ENCODE measurements at places on chromosomes 2 and 18.

GRCh38 chr2:134504586-134505336, 214.0 kb downstream of the TMEM163 start:
- DNase-seq, result no peak

GRCh38 chr2:19041434-19042041, 316.9 kb downstream of the OSR1 start:
- DNase-seq, result no peak

DNA sequence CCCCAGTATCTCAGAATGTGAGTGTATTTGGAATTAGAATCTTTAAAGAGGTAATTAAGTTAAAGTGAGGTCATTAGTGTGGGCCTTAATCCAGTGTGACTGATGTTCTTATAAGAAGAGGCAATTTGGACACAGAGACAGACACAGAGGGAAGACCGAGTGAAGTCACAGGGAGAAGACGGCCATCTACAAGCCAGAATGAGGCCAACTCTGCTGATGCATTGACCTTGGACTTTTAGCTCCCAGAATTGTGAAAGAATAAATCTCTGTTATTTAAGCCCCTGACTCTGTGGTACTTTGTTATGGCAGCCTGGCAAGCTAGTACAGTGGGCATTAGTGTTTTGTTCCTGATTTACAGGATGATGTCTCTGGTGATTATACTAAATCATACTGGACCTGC, 64.6 kb downstream of the LTBP1 start:
- DNase-seq, result no peak

- DNase-seq, result no peak
These were observed 95.9 kb downstream of the NEB start for GRCh38 chr2:151638191-151638933.

GRCh38 chr2:45450634-45451033, 160.4 kb downstream of the SRBD1 start:
- no peak for DNase-seq

GRCh38 chr18:36532394-36532793, 234.9 kb downstream of the FHOD3 start:
- no peak for DNase-seq

DNA sequence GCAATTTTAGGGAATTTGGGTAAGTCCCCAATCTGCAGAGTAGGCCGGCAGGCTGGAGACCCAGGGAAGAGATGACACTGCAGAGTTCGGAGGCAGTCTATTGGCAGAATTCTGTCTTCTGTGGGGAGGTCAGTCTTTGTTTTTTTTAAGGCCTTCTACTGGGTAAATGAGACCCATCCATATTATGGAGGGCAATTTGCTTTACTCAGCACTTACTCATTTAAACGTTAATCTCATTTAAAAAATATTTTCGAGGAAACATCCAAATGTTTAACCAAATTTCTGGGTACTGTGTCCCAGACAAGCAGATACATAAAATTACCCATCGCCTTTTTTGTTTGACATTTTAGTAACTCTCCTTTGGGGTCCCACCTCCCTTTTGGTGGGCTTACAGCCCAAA, 139.5 kb downstream of the IRS1 start:
- DNase-seq, result no peak

DNA sequence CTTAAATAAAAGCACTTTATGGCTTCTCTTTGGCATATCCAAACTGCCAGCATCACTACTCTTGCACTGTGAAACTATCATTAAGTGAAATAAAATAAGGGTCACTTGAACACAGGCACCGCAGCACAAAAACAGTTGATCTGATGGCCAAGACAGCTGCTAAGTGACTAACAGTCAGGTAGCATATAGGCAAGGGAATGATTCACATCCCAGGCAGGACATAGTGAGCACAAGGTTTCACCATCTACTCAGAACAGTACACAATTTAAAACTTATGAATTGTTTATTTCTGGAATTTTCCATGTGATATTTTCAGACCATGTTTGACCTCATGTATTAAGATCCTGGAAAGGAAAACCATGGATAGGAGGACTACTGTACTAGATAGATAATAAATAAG, 214.2 kb downstream of the MREG start:
- DNase-seq, result no peak

GRCh38 chr2:27275211-27276150, at the start of gene DNAJC5G:
DNAJC5G (plus strand) TSS chr2:27275433; CDS start chr2:27276729, 1,296 bp downstream.
- DNase-seq, result no peak

GRCh38 chr2:4130651-4131050, 427.3 kb downstream of the DCDC2C start:
- no peak for DNase-seq

DNA sequence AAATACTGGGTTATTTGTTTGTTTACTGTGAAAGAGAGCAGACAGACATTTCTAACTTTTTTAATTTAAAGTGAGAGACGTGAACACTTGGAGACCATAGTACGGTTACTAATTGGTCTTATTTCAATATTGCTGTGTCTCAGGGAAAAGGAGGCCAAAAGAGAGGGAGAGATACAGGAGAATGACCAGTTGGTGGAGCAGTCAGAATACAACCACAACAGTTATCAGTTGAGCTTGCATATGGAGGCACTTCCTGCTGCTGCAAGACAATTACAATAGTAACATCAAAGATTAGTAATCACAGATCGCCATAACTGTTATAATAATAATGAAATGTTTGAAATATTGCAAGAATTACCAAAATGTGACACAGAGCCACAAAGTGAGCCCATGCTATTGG, 58.2 kb downstream of the TWSG1 start:
- no peak for DNase-seq

DNA sequence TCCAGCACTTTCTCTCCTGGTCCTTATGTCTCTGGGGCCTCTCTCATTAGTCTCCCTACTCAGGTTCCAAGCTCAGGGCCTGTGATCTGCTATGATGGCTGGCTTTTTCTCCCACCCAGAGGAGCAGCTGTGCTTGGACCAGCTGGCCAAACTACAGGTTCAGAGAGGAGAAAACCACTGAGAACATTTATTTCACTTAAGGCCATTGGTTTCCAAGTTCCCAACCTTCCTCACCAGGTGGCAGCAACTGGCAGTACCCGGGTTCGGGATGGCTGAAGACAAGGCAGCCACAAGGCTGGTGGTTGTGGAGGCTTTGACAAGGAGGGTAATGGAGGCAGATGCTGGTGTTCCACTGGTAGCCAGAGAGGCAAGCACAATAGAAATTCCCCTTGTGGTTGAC, 29.9 kb upstream of the SELENOI start:
- DNase-seq, result no peak

DNA sequence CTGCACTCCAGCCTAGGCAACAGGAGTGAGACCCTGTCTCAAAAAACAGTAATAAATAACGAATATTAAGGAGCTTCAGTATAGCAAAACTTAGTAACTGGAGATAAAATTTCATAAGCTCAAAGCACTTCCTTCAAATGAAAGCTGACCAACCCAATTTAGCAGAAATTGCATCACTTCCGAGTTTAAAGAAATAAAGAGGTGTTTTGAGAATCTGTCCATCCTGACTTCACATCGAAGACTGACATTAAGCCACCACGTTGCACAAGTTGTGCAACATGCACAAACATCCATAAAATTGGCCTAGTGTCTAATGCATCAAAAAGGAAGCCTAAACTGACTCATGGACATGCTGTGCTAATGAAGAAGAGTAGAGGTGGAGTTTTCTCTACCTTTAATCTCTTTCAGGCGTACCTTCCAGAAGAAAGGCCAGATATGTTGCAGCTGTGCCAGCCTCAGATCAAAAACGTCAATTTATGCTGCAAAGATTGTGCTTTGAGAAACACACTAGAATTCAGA, 7.7 kb upstream of the DSG3 start:
- DNase-seq, result no peak

- DNase-seq, result no peak
These were observed 32.1 kb downstream of the CCDC141 start for GRCh38 chr2:179017773-179018357.

DNA sequence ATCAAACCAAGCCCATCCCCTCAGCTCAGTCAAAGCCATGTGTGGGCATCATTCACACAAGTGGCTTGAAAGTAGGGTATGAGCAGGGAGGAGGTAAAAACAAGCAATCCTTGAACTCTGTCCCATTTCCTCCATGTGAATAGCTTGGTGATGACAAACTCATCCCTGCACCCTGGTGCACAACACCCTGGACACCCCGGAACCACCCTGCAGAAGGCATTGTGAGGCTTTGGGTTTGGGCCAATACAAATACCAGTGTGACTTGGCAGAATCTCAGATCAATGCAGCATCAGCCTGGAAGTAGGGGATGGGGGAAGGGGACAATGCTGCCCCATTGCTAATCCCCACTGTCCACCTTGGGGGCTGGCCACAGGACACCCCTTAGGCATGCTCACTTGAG, 28.6 kb downstream of the TGFA start:
- no peak for DNase-seq

GRCh38 chr2:138707392-138708074, 72.7 kb downstream of the NXPH2 start:
- no peak for DNase-seq

DNA sequence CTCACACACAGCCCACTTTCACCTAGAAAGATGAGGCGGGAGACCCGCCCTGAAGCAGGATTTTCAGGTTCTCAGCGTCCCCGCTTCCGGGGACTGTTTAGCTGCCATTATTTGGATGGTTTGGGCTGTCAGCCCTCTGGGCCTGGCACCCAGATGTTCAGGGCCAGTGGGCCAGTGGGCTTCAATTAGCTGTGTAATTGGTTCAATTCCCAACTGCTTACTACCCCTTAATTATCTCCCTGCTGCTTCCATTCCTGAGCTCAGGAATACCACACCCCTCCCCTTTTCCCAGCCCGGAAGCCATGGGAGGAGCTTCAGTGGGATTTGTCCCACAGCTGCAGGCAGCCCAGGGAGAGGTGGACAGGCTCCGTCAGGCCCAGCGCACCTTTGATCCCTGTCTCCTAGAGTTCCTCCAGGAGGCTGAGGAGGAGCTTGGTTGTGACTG, 114.1 kb upstream of the MYCN start:
- no peak for DNase-seq

DNA sequence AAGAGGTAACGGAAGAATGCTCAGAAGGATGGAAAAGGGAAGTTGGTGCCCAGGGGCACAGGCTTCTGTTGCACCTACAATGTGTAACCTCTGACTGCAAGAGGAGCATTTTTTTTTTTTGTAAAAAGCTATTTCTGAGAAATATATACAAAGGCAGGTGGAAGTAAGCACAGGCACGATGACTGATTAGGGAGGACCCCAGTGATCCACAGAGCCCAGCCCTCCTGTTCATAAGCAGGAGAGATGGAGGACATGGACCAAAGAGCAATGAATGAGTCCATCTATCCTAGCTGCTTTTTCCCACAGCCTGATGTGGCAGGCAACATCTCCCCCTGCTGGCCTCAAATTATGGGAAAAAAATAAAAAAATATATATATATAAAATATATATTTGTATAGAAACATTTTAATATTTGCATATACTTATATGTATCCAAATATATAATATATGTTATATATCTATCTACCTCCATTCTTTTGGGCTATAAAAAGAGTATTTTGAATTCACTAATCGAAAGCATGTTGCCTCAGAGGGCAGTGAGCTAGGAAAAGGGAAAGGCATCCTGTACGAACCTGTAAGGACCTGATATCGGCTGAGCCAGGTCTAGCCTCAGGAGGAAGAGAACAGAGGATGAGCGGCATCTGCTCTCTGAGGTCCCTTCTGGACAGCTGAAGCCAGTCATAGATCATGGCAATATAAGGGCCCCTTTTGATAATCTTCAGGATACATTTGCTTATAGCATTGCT, 166.0 kb upstream of the STK17B start:
- no peak for DNase-seq

- DNase-seq, result no peak
These were observed 19.2 kb downstream of the RALB start for GRCh38 chr2:120271711-120272379.

GRCh38 chr2:219119422-219120043, 41.1 kb downstream of the NHEJ1 start:
- DNase-seq, result peak; percentile 37

DNA sequence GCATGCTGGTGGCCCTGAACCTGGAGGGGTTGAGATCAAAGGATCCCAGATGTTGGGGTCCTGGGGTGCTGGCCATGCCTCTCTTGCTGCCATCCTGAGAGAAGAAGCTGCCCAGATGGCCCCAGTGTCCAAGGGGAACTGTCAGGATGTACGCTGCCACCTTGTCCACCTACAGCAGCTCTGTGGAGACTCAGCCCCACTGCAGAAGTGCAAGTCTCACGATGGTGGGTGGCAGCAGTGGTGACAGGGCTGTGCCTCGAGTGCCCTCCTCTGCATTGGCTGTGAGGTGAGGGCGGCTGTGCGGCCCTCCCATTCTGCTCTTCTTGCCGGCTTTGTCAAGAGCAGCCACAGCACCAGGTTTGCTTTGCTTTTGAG, 24.7 kb downstream of the ODC1 start:
- no peak for DNase-seq

- no peak for DNase-seq
These were observed 768.2 kb upstream of the ACVR2A start for GRCh38 chr2:147076634-147077033.

DNA sequence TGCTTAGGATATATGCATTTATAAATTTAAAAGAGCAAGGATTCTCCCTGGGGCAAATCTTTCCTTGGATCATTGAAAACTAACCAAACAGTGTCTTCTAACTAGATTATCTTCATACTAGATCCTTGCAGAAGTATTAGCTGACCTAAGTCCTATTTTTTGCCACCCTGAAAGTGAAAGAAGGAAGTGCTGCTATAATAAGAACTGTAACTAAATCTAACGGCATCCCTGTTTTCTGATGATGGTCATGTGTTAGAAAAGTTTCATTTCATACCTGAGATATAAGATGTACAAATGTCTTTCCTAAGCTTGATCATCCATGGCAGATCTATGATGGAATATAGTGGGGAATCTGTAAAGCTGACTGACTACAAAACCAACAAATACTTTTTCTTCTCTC, 102.7 kb downstream of the MAP2 start:
- no peak for DNase-seq

- no peak for DNase-seq
These were observed 139.8 kb upstream of the ZC3H15 start for GRCh38 chr2:186346216-186346615.

All from right renal pelvis (tissue), 4 donors.